HFFc6 (cell line): ENCODE measurements at places on chromosomes 1 and 21. TPM values are rescaled to one million over a fixed set of nuclear protein-coding genes. Genes with fewer than 3 reads are reported as not detected.

DNA sequence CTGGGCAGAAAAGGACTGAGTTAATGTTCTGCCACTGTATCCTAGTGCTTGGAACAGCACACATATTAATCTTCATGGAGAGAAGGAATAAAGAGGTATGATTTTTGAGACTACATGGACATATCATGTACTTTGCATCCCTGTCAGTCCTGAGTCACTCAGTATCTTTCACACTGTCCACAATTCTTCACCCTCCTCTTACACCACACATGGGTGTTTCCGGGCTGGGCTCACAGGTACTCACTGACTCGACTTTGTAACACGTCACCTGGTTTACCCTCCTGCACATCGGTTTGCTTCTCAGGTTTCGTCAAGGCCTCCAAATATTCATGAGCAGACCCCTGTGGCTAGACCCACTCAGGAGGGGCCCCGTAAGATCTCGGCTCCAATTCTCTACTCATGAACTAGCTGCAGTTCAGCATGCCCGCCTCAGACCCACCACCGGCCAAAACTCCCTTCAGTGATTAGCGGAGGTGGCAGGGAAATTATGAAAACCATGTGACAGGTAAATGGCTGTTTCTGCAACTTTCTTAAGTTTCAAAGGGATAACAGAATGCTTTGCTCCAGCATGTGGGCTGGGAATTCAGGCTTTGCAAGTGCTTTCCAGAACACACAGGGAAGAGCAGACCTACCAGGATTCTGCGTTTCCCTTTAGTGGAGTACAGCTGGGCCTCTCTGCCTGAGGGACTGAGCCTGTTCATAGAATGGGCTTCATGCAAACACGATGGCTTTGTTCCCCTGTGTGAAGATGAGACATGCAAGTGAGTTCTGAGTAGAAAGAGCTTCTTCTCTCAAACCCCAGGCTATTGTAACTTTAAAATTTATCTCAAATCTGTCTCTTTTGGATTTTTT is 31.3 kb upstream of the TRABD2B start:
- DNase-seq, result no peak

Gene RBM11
- not detected in 3 replicates for total RNA-seq

- DNase-seq, result no peak
These were observed 281.6 kb downstream of the BRINP3 start for GRCh38 chr1:190196020-190196419.

DNA sequence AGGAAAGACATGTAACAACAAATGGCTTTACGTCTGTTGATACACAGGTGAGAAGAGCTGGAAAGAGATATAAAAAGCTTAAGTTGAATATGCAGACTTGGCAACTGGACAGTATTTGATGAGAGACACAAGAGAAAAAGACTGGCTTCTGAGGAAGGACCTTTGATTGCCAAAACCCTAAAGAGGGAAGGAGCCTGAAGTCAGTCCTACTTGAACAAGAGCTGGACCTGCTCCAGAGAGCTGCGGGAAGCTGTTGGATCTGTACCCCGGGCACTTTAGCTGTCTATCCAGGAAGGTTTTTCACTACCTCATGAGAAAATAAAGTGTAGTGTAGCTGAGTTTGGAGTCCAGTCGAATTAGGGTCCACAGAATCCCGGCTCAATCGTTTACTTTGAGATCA is 25.3 kb upstream of the LRRC8B start:
- no peak for DNase-seq

GRCh38 chr1:175043824-175044223 is 20.6 kb upstream of the MRPS14 start:
- no peak for DNase-seq

Gene MMEL1
- not detected in 3 replicates for total RNA-seq

DNA sequence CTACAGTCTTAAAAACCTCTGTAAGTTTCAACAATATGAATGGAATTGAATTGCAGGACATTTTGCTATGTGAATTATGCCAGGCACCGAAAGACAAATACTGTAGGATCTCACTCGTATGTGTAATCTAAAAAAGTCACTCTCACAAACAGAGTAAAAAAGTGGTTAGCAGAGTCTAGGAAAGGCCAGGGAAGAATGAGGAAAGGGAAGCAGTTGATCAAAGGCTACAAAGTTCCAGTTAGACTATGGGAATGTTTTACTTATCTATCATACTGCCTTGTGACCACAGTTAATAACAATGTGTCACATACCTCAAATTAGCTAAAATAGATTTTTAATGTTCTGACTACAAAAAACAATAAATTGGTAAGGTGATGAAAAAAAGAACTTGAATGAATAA is 565.4 kb upstream of the BRINP3 start:
- no peak for DNase-seq

- DNase-seq, result no peak
These were observed 11.9 kb downstream of the IFNLR1 start for GRCh38 chr1:24175033-24175755.

GRCh38 chr1:1889847-1890505 is 911 bp downstream of the GNB1 start:
- peak; percentile 33 for DNase-seq

- peak; percentile 53 for DNase-seq
These were observed 55.8 kb downstream of the YARS1 start for GRCh38 chr1:32761253-32761877.

Gene EPHB2
- total RNA-seq, result 11.4 and 29.9 TPM in 2 replicates

DNA sequence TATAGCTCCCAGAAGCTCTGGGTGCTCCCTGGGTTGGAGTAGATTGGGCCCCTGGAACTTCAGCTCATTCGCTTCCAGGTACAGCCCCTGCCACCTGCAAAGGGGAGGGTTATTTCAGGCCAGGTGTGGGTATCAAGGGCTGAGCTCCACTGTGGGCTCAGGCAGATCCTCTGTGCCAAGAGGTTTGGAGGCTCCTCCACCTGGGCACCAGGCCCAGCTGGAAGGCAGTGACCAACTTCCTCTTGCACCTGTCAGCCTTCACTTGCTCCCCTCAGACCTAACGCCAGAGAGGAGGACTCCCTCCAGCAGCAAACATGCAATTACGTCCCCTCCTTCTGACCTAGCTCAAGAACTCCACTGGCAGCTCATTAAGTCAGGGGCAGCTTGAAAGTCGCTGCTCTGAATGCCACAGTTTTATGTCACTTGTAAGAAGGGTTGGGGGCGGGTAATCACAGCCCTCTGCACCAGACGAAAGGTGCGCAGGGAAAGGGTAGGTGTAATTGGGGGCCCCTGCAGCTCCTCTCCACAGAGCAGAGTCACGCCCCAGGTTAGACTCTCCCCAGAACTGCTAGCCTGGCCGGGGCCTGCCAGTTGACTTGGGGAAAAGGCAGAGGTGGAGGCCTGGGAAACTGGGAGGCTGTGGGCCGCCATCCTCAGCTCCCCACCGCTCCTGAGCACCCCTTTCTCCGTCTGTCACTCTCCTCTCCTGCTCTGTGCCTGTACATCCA is 125.0 kb upstream of the TMPRSS2 start:
- DNase-seq, result no peak

Gene RASSF5
- 0.46 to 1.00 TPM (median 0.52 TPM) in 3 replicates for total RNA-seq

DNA sequence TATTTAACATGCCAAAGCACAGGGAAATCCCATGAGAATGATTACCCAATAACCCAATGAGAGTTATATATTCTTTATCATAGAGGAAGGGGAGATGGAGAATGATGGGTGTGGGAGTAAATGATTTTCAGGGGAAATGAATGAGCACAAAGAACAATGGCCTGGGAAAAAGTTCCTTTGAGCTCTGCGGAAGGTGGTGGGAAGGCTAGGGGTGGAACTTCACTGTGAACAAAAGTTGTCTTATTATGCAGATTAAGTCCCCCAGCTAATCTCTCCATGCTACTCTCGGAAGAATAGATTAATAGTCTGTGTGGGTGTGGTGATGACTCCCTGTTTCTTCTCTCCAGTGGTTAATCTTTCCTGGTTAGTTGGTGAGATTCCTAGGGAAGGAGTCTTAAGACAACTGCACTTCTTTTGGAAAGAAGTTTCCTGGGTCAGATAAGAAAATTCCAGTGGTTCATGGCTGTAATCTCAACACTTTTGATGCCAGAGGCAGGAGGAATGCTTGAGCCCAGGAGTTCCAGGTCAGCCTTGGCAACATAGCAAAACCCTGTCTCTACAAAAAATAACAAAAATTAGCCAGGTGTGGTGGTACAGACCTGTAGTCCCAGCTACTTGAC is 71.6 kb downstream of the DNTTIP2 start:
- no peak for DNase-seq

Gene OR2L13
- not detected in 3 replicates for total RNA-seq

DNA sequence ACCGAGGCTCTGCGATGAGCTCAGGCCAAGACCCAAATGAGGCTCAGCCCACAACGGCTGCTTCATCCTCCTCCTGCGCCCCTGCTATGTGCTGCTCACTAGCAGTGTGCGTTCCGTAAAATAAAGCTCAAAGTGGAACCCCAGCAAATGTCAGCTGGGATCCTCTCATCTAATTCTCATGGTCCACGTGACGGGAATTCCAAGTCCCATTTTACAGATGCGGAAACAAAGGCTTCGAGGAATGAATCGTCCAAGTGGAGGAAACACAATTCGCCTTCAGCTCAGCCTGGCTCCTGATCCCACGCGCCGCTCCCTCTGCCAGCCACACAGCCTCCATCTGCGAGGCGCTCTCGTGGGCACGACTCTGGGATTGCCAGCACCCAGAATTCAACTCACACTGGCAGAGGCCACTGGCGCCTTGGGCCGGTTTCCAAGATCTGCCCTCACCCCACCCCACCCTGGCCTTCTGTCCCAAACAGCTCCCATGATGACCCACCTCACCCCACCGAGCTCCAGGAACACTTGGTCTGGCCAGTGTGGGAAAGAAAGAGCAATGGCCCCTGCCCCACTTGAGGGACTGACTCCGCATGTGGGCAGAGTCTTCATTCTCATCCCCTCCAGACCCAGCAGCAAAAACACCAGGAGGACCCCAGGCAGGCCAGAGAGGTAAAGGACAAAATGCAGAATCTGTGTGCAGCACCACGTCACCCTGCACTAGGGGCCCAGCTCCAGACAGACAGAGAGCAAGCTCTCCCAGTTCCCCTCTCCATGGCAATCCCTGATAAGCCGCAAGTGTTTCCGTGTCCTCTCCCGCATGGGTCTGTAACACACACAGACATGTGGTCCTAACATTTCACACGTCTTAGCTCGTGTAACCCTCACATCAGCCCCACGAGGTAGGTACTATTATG is 10.5 kb downstream of the CASZ1 start:
- no peak for DNase-seq

DNA sequence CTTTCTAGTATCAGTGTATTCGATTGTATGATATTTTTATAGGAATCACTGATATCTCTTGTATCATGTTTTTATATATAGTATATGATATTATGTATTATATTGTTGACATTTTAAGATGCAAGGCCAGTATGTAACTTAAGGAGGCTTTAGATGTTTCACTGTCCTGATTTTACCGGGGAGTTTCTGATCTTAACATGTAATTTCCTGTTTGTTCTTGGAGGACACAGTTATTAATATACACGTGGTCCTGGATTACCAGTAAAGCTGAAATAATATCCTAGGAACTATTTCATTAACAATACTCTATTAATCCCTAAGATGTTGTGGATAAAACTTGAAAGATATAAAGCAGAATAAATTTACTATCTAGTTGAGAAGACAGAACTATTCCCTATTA is 19.5 kb downstream of the SDCCAG8 start:
- no peak for DNase-seq

Gene PLA2G5
- not detected in 2 replicates for total RNA-seq

DNA sequence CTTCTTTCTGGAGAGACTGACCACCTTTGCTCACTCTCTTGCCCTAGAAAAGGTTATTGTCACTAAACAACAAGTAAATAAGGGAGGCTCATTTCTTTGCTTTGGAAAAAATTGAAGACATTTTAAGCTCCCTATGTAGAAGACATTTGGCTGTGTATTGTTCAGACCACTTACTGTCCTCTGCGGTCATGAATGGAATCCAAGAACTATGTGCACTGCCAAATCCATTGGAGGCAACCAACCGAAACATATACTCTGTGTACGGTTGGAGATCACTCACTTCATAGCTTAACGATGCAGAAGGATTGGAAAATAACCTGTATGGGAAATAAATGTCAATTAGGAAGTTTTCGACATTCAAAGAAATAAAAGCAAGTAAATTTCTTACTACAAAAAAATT is 332.8 kb downstream of the KCTD3 start:
- DNase-seq, result no peak

GRCh38 chr1:171134204-171134923 is 43.7 kb downstream of the FMO3 start:
- peak; percentile 8 for DNase-seq

Gene PGM1
- 33.9 to 46.2 TPM (median 43.3 TPM) in 3 replicates for total RNA-seq

DNA sequence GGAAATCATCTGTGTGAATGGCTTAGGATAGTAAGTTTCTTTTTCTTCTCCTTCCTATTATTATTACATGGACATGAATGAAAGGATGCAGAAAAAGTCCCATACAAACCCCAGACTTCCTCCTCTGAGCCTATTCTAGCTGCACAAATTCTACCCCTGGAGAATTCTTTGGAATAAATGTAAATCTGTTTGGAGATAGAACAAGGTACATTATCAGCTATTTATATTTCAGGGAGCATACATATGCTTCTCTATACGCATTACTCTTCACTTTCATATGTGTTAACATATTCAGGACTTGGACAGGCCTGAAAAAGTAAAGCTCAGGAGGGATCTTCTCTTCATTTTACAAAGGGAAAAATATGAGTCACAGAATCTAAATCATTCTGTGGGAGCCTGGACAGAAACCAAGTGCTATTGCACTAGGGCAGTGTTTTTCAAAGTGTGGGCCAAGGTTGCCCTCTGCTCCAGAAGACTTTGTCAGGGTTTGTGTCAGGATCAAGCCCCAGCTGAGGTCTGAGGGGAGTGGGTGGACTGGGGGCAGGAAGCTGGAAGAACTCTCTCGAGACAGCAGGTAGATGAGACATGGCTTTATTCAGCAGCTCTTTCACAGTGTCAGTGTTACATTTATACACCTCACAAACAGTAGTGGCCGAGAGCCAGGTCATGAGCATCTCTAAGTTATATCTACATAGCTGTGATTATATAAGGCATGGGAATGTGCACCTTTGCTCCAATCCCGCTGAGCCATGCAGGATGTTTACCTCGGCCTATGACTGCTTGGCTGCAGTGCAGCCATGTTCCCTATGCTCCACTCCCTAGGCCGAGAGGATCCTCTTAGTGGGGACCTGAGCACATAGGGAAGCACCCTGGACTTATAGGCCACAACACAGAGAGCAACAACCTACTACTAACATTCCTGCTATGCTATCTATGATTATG is 114.3 kb downstream of the GDAP2 start:
- peak; percentile 43 for DNase-seq

GRCh38 chr1:229086091-229086490 is 184.8 kb upstream of the RAB4A start:
- no peak for DNase-seq

Gene BACE2
- total RNA-seq, result 3.7 to 11.9 TPM (median 9.8 TPM) in 3 replicates

Gene SPATA45
- total RNA-seq, result not detected in 3 replicates
